Bronchial epithelial cell (primary cell): ENCODE measurements at places on chromosomes 5 and 9. TPM values are rescaled to one million over a fixed set of nuclear protein-coding genes. Genes with fewer than 3 reads are reported as not detected.

DNA sequence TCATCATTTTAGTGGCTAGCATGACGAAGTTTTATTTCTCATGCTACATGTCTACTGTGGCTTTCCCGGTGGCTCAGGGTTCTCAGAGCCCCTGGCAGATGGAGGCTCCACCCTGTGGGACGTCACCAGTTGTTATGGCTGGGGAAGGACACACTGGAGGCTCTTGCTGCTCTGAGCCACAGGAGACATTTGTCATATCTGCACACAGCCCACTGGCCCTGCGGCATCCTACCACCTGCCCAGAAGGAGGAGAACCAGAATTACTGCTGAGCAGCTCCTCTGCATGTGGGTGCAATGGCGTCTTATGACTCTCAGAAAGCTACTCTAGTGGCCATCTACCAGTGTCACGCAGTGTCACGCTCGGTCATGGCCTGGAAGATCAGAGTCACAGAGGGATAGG is 6.6 kb downstream of the OR13J1 start:
- DNase-seq: no peak

DNA sequence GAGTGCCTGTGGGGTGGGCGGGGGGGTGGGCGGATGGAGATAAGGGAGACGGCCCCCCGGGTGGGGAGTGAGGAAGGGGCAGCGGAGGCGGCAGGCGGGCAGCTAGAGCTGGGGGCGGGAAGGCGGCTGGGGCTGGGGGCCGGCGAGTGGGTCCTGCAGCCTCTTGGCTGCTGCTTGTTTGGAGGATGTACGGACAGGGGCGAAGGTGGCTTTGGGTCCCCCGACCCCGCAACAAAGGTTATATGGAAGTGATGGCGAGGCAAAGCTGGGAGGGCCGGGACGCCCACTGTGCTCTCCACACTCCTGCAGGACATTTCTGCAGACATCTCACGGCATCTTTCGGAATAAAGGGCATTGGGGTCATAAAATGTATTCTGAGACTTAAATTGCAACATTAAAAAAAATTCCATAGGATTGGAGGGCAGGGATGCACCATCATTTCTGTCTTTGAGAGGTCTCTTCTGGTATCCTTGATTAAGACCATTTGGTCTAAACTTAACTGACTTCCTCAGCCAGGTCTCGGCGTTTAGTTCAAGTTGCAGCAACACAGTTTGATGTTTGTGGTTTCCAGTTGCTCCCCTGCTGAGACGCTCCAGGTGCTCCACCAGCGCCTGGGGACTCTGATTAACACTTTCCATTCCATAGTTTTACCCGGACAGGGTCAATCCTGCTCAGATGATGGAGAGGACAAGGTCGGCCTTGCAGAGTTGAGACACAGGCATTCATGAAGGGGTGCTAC is 101.6 kb upstream of the SSBP2 start:
- DNase-seq: no peak

GRCh38 chr9:137793196-137793841 is 84.3 kb upstream of the CACNA1B start:
- DNase-seq: no peak

AMBP gene
- total RNA-seq: not detected in 2 replicates

GRCh38 chr5:179828756-179829421 is 8.2 kb downstream of the SQSTM1 start:
- no peak for DNase-seq

- peak; percentile 19 for DNase-seq
These were observed 4.1 kb downstream of the DNAJB5 start for GRCh38 chr9:34993502-34994259.

- DNase-seq: peak; percentile 52
These were observed 20.9 kb upstream of the DMXL1 start for GRCh38 chr5:119049824-119050449.

DNA sequence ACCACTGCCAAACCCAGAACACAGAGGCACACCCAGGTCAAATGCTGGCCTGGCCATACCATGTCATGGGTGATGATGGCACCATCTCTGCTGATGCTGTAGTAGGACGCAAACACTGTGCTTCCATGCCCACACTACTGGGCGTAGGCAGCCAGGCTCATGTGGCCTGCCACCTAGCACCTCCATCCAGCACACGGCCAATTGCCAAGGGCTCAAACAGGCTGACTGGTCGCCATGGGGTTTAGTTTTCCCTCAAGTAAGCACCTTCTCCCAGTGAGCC is 39.4 kb downstream of the BICD2 start:
- no peak for DNase-seq
